Activated CD4-positive, alpha-beta T cell treated with anti-CD3 and anti-CD28 coated beads for 24 hours (primary cell): ENCODE measurements at places on chromosomes 7 and 10.
A peak's percentile ranks its signal among the peaks of the same experiment; 100 is the strongest.

GRCh38 chr7:116505278-116505677 is 5.7 kb downstream of the CAV2 start:
- no peak for DNase-seq

DNA sequence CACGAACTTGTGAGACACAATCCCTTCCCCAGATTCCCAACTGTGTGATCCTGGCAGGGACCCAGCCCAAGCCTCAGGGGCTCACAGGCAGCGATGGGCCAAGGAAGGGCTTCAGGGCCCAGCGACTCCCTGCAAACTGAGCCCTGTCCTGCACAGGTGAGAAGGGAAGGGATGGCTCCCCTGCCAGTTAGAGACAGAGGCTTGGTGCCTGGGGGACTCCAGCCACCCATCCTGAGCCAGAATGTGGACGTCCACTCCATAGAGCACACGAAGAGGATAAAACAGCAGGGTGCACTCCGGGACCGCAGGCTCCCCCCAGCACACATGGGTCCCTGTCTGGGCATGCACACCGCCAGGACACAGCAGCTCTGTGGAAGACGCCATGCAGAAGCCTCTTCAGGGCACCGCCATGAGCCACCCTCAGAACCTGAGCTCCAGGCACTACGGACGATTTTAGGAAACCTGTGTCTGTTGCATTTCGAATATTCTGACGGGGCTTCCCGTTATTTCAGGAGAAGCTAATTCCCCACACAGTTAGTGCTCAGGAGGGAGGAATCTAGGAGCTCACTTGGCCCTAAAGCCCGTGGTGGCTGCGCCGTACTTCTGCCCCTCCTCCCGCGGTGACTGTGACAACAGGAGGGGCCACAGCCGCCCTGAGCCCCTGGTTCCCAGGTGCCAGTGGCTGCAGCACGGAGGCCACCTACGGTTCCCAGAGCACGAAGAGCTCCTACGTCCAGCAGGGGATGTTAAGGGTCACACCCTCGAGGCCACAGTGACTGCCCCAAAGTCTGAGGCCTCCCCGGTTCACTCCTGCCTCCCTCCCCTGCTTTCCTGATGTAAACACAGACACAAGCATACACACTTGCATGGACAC is 326.0 kb downstream of the PTPRN2 start:
- no peak for DNase-seq

DNA sequence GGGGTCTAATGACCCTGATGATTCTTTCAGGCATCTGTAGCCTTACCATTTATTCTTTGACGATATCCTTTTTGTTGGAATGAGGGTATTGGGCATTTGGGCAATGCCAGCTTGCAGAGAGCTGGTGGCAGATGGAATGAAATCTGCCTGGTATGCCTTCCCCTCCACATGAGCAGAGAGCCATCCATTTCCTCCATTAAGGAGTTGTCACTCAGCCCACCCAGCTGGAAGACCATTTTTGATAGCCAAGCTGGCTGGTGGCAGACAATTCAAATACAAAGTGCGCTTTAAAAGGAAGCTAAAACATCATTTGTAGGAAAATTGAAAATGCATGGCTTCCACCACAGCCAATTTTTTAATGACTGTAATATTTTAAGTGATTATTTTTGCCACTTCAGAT is 240.1 kb upstream of the SLC26A5 start:
- no peak for DNase-seq

GRCh38 chr7:158101821-158102450 is 485.7 kb downstream of the PTPRN2 start:
- DNase-seq = no peak

DNA sequence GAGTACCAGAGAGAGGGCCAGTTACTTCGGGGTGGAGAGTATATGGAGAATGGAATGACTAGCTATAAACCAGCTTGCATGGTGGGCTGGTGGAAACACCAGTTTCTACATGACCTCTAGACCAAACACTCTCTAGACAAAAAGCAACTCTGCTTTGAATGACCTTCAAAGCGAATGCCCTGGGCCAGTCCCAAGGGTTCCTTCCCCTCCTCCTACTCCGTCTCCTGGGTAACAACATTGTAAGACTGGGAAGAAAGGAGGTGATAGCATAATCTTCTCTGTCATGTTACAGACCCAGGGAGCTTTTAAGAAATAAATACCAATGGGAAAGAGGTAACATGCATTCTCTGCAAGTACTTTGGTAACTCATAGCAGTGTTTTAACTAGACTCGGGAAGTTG is 7.4 kb downstream of the HK1 start:
- DNase-seq = no peak

- DNase-seq = peak; percentile 78
Measured at GRCh38 chr10:102231357-102232318, 5.5 kb downstream of the ELOVL3 start.

GRCh38 chr7:67766906-67767410 is 770.3 kb downstream of the TYW1 start:
- DNase-seq = no peak

- no peak for DNase-seq
Measured at GRCh38 chr10:69751214-69751613, 50.5 kb upstream of the COL13A1 start.

GRCh38 chr10:43134126-43134905 is 3.9 kb upstream of the CSGALNACT2 start:
- DNase-seq = no peak

- DNase-seq = no peak
Measured at GRCh38 chr7:55508221-55509011, 63.9 kb downstream of the VOPP1 start.

- DNase-seq = no peak
Measured at GRCh38 chr10:95509251-95509650, 51.9 kb downstream of the SORBS1 start.

DNA sequence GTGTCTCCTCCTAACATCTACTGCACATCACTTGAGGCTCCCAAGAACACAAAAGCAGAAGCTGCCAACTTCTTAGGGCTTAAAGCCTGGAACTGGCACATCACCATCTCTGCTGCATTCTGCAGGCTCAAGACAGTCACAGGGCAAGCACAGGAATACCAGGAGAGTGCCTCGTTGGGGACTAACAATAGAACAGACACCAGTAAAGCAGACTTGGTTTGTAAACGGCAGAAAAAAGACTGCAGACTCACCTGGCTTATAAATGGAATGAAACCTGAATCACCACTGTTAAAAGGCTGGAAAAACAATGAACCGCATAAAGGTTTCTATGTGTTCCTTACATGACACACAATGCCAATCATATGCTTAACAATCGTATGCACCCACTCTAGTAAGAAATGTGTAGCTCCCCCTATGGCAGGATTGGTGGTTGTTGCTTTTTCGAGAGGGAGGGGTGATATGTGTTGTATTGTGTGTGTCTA is 12.8 kb downstream of the RHEB start:
- DNase-seq = no peak

- no peak for DNase-seq
Measured at GRCh38 chr10:111203615-111204014, 126.8 kb downstream of the ADRA2A start.

DNA sequence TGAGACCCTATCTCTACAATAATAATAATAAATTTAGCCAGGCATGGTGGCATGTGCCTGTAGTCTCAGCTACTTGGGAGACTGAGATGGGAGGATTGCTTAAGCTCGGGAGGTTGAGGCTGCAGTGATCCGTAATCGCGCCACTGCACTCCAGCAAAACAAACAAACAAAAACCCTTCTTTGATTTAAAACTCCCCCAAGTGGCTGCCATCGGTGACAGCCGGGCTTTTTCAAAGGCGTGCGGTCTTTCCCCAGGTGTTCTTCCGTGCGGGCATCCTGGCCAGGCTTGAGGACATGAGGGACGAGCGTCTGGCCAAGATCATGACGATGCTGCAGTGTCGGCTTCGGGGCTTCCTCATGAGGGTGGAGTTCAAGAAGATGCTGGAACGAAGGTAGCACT is 1.9 kb upstream of the MYH16 start:
- no peak for DNase-seq

DNA sequence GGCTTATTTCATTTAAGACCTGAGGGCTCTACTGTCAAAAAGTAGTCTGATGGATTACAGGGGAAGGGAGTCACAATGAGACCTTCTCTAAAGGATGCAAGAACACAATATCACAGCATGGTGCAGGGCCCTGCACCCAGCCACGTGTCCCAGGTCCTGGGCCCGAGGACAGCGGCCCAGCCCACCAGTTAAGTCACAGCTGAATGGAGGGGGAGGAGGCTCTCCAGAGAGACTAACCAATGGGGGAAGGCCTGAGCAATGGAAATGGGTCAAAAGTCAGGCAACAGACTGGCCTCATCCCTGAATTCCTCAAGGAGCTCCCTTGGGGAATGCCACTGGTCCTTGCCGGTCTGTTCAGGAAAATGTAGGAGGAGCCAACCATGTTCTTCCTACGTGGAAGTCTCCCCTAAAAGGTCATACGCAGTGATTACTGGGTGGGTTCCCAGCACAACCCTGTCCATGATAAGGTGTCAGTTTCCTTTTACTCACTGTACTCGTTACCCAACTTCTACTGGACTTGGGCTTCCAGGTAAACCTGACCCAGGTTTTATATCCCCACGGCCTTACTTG is 28.3 kb downstream of the CCDC3 start:
- no peak for DNase-seq

- DNase-seq = no peak
Measured at GRCh38 chr7:100613412-100614175, 1.3 kb downstream of the MOSPD3 start.

DNA sequence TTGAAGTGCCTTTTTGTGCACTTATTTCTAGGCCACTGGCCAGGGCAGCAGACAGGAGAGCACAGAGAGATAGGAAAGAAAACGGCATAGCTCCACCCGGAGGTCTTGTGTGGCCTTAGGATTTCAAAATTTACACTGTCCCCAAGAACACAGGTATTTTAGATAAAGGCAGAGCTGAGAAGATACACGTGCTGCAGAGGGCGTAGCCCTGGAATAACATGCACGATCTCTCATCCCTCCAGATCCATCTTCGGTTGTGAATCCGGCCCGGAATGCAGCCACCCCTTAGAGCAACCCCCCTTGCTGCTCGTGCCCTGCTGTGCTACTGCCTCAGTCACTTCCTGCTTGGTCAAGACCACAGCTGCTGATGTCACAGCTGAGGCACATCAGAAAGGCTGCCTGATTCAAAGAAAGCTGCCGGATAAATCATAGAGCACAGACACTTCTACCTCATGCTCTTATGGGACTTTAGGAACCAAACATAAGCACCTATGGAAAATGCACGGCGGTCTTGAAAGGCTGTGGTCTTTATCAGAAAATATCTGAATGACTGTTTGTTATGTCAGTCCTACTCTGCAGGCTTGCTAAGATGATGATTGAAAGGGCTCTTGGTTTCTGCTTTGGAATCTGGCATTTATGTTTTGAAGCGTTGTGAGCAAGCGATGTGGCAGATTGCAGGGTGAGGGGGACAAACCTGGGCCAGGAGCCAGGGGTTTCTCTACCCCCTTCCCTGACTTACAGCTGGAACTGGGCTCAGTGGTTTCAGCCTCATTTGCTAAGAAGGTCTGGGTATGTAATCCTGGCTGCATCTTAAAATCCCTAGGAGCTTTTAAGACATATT is 152.0 kb downstream of the SVIL start:
- peak; percentile 2 for DNase-seq

- no peak for DNase-seq
Measured at GRCh38 chr10:42475168-42476098, 162.9 kb downstream of the ZNF33B start.

GRCh38 chr10:110648692-110649346 is 4.7 kb downstream of the RBM20 start:
- no peak for DNase-seq

GRCh38 chr10:27464993-27465392 is 39.1 kb upstream of the RAB18 start:
- DNase-seq = no peak

DNA sequence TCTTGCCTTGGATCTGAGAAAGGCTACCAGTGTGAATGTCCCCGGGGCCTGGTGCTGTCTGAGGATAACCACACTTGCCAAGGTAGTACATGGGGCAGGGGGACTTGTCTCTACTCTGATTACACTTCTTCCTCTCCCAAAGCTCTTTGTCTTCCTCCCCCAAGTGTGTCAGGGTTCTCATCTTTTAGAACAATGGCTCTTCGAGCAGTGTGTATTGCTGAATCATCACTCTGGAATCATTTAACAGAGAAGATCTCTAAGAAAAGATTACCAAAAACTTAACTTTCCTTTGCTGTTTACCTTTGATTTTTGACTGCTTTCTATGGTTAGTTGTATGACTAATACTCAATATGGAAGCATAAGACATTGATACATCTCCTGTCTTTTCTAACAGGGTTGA is 18.2 kb downstream of the OIT3 start:
- DNase-seq = no peak

DNA sequence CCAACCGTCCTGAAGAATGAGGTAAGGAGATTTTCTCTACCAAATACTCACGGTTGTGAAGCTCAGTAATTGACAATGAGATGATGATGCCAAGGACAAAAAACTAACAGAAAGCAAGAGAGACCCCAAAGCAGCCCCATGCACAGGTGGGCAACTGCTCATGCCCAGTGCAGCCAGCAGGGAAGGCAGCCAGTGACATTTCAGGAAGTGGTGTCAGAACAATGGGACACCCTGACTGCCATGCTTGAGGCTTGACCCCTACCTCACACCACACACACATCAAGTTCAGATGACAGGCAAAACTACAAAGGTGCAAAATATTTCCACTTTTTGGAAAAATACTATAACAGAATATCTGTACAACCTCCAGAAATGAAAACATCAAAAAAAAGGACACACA is 66.9 kb downstream of the CFAP46 start:
- DNase-seq = no peak

GRCh38 chr7:4725014-4725849 is 43.1 kb downstream of the FOXK1 start:
- DNase-seq = no peak

GRCh38 chr10:26524161-26524896 is 86.2 kb downstream of the APBB1IP start:
- no peak for DNase-seq

DNA sequence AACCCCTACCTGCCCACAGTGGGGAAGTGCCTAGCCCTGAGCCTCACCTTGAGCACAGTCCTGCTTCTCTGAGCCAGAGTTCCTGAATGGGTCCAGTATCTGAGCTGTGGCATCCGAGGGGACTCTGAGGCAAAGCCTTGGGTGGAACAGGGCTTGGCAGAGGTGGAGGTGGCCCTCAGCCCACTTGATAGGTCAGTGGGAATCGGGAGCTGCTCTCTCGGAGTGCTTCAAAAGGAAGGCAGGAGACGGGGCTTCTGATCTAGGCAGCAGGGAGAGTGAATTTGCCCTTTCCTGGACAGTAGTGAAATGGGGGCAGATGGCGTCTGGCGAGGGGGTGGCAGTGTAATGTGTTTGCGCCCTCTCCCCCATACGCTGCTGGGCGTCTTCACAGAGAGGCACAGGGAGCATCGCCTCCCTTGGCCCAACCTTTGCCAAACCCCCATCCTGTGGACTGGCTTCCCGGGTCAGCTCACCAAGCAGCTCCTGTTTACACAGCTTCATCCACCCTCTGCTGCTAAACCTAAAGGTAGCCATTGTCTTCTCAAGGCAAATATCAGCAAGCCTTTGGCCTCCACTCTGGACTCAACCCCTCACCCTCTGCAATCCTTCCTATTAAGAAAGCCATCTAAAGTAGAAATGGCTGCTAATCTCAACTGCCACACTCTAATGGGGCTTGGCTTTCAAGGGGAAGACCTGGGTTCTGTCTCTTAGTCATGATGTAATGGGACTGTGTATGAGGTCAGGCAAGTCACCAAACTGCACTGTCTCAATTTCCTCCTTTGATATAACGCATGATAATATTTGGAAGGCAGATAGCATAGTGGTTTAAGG is 21.1 kb upstream of the VDAC2 start:
- DNase-seq = no peak
